Stimulated activated CD4-positive, alpha-beta T cell treated with anti-CD3 and anti-CD28 coated beads, TNF-alpha, amount 100 ng/mL, for 24 hours (primary cell): ENCODE measurements at places on chromosomes 6 and 20.

GRCh38 chr6:148625609-148626008 is 121.2 kb upstream of the UST start:
- no peak for DNase-seq

GRCh38 chr20:37781626-37782025 is 87.8 kb downstream of the CTNNBL1 start:
- DNase-seq: no peak

GRCh38 chr6:148943451-148943850 is 196.6 kb downstream of the UST start:
- DNase-seq: no peak

GRCh38 chr6:13846841-13847240 is 32.5 kb upstream of the MCUR1 start:
- DNase-seq: no peak

GRCh38 chr6:75752365-75752764 is 3.3 kb downstream of the MYO6 start:
- no peak for DNase-seq

GRCh38 chr6:170269846-170270541 is 20.9 kb downstream of the DLL1 start:
- no peak for DNase-seq

GRCh38 chr6:97023982-97024381 is 99.5 kb downstream of the KLHL32 start:
- DNase-seq: no peak

DNA sequence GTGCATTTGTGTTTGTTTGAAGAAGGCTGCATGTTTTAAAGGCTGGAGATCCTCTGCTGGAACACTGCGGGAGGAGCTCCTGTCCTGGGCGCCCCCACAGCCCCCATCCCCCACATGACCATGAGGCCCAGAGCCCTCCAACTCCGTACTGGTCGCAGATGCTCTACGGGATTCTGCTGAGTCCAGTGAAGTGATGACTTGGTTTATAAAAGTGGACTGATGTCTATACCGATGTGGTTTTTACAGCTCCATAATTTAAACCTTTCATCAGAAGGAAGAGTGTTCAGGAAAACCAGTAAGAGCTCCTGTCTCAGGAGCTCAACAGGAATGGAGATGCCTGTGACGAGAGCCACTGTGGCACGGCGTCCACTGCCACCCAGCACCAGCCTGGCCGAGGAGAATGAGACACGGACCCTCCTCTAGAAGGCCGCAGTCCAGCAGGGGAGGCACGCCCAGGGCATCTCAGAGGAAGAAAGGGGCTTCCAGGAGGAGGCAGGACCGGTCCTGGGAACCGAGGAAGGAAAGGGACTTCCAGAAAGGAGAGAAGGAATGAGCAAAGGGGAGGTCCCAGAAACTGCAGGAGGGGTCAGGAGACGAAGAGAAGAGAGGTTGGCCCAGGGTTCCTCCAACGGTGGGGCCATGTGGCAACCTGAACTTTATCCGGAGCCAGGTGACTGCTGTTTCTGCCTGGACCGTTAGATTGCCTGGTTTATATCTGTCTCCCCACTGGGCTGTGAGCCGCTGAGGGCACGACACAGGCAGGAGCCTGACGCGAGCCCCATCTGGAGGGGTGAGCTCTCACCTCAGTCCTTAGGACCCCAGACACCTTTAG is 26.9 kb downstream of the BFSP1 start:
- DNase-seq: no peak
